ENCODE measurements at places on chromosomes 1 and 21.

DNA sequence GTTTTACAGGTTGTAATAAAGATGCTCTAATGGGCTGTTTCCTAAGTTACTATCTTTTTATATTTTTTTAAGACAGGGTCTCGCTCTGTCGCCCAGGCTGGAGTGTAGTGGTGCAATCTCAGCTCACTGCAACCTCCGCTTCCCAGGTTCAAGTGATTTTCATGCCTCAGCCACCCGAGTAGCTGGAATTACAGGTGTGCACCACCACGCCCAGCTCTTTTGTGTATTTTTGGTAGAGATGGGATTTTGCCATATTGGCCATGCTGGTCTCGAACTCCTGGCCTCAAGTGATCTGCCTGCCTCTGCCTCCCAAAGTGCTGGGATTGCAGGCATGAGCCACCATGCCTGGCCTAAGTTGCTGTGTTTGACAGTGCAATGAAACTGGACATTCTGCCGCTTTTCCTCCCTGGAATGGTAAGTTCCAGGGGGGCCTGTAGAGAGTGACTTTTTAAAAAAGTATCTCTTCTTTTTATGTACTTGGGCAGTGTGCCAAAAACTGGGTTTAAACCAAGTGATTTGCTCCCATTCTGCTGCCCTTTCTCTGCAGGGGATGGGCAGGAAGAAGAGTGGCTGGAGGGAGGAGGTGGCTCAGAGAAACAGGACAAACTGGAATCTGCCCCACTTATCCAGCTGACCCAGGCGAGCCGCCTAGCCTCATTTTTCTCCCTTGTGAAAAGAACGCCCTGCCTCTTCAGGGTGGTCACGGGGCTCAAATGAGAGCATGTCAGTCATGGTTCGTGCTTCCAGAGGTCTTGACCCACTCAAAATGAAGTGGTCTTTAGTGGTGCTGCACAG lies 2.3 kb downstream of the SLC37A1 start:
- DNase-seq = no peak

DNA sequence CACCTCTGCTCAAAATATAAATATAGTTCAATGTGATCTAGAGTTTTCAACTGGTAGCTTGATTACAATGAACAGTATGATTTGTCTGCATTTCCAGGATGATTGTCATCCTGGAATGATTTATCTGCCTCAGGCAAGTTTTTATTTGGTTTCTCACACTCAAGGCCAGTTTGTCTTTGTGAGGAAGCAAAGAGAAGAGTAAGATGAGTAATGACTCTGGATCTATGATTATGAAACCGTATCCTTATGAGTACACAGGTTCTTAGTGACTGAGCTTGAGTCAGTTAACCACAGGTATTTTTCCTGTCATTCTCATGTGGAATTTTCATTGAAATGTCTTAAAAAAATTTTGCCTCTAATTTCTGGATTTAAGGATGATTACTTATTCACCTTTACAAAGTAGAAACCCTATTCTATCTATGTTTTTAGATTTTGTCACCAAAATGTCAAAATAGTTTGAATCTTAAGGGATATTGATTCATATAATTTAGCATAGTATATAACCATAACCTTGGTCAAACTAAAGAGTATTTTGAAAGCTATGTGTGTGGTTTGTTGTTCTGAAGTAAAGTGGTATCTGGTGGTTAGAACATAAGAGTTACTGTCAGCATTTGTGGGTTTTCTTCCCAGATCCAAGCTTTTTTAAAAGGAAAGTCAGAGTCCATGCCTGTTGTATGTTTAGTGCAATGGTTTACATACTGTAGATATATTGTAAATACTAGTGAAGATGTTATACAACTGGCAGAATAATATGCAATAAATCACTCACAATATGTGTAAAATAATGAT lies 145.0 kb downstream of the RASAL2 start:
- DNase-seq = no peak

- DNase-seq = no peak
Observed at GRCh38 chr1:224377676-224378006, 21.0 kb downstream of the CNIH4 start.

DNA sequence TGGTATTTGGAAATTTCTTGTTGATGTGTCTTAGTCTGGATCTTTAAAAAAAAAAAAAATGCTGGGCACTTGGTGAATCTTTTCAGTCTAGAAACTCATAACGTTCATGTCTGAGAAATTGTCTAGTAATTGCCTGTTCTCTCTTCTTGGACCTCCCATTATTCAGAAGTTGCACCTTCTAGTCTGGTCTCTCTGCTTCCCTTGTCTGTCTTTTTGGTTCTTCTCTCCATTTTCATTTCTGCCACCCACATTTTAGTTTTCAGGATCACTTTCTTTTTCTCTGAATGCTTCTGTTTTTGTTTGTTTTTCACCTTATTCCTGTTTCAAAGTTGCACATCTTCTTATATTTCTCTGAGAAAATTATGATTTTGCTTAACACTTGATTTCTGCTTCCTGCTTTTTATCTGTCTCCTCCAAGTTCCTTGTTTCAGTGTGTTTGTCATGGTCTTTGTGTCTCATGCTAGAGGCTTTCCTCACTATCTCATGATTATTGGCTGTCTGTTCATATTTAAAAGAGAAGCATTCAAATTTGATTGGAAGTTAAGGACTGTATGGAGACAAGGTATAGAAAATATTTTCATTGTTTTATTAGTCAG lies 21.3 kb downstream of the BACE2 start:
- DNase-seq = no peak

- DNase-seq = no peak
Observed at GRCh38 chr1:106113851-106114250, 942.6 kb upstream of the PRMT6 start.

DNA sequence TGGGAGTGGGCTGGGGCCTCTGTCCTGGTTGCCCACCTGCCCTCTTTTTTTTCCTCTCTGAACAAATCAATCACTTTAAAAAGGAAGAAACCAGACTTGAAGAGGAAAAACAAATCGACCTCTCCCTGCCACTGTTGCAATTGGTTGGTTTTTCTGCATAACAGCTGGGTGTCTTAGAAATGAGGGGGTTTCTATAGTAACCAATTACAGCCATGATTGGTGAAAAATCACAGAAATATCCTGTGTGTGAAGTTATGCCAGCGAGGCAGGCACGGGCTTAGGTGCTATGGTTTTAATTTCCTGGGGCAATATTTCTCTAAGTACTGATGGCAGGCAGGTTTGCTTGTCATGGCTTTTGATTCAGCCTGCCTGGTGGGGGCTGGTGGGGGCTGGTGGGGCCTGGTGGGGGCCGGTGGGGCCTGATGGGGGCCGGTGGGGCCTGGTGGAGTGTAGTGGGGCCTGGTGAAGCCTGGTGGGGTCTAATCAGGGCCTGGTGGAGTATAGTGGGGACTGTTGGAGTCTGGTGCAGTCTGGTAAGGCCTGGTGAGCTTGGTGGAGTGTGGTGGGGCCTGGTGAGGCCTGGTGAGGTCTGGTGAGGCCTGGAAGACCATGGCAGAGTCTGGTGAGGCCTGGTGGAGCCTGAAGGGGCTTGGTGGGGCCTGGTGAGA lies 54.6 kb downstream of the AJAP1 start:
- DNase-seq = no peak

- DNase-seq = no peak
Observed at GRCh38 chr21:28068455-28069358, 924.0 kb downstream of the LTN1 start.

DNA sequence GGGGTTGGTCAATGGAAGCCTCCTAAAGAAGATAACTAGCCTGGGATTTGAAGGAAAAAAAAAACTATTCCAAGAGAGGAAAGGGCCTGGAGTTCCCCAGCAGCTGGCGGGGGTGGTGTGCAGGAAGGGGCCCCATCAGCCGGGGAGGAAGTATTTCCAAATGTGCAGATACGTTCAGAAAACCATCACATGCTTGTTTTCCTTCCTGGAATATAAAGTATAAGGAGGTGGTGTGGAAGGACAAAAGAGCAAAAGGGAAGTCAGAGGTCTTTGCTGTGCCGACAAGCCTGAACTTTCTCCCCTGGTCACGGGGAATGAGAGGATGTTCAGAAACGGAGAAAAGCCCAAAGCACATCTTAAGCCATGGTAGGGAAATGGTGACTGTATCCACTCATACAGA lies 72.0 kb upstream of the BACE2 start:
- DNase-seq = no peak

GRCh38 chr1:228371741-228372182 lies 34.9 kb downstream of the TRIM11 start:
- no peak for DNase-seq

DNA sequence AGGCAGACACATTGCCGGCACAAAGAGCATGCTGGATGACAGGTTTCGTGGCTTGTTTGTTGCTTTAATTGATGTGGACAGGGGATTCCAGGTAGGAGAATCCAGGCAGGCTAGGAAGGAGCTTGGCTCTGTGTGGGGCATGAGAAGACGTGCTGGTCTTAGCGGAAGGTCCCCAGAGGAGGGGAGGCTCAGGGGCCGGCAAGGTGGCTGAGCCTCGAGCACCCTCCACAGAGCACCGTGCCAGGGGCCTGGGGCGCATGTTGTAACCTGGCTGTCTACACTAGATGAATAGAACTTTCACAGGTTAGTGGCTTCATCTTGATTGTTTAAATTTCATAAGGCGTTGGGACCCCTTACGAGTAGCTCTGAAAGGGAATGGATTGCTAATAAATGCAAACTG lies 223.1 kb downstream of the CAMTA1 start:
- DNase-seq = no peak

DNA sequence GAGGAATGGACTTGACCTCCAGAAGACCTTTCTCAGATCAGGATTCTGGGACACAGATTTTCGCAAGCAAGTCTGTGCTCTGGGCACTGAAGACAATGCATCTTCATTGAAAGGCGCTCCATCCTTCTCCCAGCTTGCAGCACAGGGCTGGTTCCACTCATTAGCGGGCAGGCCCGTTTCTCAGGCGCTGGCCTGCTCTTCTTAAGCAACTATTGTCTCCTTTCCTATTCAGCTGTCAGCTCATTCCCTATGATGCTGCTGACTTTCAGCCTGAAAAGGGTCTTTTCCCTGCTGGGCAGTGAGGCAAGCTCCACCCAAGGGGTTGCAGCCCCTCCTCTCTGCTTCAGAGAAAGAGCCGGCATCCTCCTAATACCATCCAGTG lies 91.9 kb upstream of the PLXNA2 start:
- DNase-seq = no peak
